Tibial nerve (tissue), 4 donors: ENCODE measurements at places on chromosomes 12 and 14. TPM values are rescaled to one million over a fixed set of nuclear protein-coding genes. Genes with fewer than 3 reads are reported as not detected.

P2RX2 gene
- not detected for total RNA-seq

DTX3 gene
- 26.8 TPM for total RNA-seq

DCN gene
- total RNA-seq = 3,160 TPM

OR4K2 gene
- total RNA-seq = not detected

C12orf54 gene
- not detected for total RNA-seq

DNA sequence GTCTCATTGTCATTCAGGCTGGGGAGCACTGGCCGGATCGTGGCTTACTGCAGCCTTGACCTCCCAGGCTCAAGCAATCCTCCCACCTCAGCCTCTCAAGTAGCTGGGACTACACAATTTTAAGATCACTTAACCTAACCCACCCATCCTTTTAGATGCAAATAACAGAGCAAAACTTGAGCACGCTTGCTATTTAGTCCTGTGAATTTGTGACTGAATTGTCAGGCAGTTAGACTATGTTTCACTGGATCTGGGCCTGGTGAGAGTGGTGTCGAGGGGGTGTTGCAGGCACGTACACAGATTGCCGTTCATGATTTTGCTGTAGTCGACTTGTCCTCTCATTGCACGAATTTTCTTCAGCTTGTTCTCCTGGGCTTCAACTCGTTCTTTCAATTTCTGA lies 38.2 kb downstream of the ZFYVE21 start:
- no peak for DNase-seq

DNA sequence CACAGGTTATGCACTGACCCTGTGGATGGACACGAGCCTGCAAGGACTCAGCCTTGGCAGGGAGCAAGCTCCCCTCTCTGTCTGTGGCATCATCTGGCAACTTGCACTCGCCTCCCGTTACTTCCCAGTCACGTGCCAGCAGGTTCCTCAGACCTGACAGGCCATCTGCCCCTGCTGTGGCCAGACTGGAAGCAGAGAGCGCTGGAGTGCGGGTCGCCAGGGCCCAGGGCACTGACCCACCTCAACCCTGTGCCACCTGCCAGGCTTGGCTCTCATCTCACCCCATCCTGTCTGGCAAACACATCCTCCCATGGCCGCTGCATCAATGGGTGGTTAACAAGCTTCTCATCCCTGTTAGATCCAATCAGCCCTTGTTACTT lies 28.4 kb downstream of the SLC6A12 start:
- no peak for DNase-seq

- DNase-seq = no peak
These were observed 3.0 kb upstream of the PIANP start for GRCh38 chr12:6703631-6704030.

GRCh38 chr12:678747-679712 lies 15.8 kb upstream of the NINJ2 start:
- DNase-seq = no peak

DNA sequence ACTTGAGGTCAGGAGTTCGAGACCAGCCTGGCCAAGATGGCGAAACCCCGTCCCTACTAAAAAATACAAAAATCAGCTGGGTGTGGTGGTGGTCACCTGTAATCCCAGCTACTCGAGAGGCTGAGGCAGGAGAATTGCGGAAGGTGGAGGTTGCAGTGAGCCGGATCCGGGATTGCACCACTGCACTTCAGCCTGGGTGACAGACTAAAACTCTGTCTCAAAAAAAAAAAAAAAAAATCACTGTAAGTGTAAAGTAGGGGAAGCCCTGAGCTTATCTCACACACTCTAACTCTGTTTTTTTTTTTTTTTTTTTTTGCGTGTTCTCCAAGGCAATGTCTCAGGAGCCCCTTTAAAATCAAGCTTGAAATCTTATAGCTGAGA lies 421 bp upstream of the RBMS2 start:
- no peak for DNase-seq

DNA sequence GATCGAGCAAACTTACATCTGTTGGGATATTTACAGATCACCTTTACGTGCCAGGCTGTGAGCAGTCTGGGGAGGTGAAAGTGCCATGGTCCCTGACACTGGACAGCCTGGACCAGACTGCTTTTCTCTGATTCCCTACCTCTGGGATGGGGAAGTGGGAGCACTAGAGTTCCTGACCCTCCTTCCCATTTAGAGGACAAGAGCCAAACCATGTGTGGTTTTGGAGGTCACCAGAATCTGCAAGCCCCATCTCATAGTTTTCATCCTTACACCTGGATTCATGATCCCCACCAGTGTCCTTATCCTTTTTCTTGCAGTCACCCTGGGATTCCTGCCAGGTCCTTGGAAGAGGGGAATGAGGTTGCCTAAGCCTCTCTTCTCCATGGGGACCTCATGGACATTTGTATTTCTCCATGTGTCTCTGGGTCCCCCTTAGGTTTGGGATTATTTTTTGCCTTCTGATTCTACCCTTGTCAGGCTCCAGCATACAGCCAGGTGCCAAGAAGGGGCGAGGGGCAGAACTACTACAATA lies 1.5 kb upstream of the WNT10B start:
- DNase-seq = peak; percentile 77

DNA sequence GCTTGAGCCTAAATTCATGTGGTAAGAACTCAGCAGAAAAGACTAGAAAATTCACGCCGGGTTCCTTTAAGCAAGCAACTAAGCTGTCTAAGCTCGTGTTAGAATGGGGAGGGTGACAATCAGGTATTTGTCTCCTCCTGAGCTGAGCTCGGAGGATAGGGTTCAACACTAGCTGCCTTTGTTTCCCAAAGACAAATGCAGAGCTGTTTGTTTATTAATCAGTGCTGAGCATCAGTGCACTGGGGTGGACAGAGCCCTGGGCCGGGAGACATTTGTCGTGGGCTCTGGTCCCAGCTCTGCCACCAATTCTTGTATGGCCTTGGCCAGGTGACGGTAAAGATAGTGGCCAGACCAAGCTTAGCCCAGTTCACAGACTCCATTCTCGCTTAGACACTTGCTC lies 43.7 kb downstream of the DEGS2 start:
- no peak for DNase-seq

DNA sequence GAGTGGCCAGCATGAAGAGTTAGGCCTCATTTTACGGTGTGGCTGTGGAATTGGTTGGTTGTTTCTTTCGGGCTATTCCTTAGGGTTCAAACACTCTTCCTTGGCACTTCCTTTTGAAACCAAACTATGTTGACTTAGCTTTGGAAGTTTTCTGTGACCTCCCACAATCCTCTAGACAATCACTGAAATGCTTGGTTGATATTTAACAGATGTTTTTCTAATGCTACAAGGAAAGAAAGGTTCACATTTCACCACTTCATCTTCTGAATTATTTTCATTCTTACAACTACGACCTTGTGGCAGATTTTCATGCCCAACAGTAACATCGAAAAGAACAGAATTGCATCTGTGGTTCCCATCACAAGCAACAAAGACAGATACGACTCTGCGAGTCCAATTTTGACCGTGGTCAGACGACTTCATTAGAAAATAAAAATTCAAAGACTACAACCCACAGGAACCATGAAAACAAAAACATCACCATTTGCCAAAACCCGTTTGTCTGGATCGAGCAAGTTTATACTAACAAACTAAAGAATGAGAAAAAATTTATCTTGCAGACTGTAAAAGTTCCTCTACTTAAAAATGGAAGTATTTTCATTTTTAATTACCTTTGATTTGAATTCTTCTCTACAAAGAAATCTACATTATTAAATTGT lies 16.9 kb downstream of the PRKAB1 start:
- DNase-seq = no peak

GRCh38 chr14:103561381-103562178 lies 877 bp downstream of the BAG5 start:
- no peak for DNase-seq

DNA sequence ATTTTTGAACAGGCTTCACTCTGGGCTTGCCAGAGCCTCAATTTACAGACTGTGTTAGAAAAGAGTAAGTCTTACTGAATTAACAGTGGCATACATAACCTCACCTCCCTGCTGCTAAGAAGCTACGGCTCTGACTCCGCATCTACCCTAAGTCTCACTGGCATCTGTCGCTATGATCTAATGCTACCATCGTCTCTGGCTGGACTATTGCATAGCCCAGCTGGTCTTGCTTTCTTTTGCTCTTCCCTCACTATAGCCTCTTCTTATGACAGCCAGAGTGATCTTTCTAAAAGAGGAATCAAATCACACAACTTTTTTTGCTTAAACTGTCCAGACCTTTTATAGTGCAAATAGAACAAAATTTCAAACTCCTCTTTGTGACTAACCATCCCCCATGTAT lies 81.1 kb downstream of the SLC24A4 start:
- DNase-seq = no peak

DNA sequence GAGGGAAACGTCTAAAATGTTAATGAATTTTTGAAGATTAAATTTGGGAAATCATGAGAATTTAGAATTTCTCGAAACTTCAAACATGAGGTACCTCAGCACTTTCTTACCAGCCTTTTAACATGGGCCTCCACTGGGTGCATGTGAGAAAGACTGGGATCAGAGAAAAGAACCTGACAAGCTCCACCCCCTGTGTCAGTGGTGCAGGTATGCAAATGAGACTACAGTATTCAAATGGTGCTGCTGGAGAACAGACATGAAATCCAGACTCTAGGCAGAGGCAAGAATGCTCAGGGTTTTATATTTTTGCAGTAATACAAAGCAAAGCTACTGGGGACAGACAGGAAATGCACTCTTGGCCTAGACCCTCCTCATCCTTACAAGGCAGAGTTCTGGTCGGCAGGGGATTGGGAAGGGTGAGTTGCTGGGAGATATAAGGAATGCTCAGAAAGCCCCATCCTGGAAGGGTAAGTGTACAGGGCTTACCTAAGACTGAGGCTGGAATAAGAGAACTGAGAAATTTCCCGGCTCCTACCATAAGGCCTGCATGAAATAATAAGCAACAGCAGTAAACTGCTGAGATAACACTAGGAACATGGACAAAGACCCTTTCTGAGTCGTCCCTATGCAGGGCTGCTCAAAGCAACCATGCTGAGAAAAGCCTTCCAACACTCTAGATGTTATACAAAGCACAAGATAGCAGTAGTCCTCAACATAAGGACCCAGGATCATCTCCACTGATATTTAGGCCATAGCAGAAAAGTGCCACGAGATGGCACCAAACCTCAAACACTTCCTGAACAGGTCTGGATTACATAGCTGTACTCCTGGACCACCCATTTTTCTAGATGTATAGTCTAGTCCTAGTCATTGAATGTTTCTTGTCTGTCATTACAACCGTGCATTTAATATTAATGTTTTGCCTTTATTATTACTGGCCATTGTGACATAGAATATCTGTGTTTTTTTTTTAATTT lies 260.8 kb downstream of the RASSF9 start:
- peak; percentile 72 for DNase-seq

DNA sequence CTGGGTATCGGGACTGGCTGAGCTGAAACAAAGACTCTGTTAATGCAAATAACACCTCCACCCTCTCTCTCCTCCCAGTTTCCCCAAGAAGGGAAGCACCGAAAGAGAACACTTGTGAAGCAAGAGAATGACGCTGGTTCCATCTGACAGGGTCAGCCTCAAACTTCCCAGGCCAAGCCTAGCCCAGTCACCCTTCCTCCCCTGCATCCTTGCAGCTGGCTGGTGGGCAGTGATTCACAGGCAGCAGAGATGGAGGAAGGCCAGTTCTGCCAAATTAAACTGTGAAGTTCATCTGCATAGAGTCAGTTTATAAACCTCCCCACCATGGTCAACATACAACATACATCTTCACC lies 2.8 kb downstream of the LRRC74A start:
- peak; percentile 34 for DNase-seq

- DNase-seq = no peak
These were observed 768.2 kb upstream of the ALG10B start for GRCh38 chr12:37548266-37548805.

DNA sequence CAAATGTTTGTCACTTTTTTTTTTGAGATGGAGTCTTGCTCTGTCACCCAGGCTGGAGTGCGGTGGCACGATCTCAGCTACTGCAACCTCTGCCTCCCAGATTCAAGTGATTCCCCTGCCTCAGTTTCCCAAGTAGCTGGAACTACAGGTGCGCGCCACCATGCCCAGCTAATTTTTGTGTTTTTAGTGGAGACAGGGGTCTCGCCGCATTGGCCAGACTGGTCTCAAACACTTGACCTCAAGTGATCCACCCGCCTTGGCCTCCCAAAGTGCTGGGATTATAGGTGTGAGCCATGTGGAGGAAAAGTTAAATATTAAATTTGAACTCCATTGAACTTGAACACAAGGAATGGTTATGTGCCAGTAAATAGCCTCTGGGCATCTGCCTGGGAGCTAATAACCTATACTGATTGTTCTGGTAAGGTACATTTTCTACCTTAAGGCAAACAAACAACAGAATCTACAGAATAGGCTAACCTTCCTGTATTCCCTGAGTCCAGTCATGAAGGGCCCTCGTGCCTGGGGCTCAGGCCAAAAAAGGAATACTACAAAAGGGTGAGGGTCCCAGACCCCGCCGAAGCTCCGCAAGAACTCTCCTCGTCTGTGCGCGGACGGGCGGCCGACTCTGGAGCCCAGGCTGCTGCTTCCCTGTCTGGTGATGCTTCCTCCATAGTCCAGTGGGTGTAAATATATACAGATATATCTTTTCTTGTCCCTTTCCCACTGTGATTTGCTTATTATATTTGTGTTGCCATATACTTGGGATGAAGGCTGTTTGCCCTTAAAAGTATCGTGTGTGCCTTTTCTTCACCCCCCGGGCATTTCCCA lies 74.0 kb upstream of the EIF5 start:
- no peak for DNase-seq

GRCh38 chr12:101414533-101415119 lies 7.1 kb upstream of the ARL1 start:
- peak; percentile 75 for DNase-seq

DNA sequence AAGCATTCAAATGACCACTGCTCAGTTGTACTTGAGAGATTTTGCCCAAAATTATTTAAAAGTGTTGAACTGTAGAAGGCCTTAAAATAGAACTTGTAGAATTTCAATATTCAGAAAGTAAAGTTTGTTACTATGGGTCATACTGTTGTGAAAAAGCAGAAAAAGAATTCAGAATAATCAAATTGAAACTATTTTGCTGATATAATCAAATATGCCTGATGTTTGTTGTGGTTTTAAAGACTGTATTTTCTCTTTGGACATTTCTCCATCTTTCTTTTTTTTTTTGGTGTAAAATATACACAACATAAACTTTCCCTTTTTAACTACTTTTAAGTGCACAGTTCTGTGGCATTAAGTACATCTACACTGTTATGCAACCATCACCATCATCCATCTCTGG lies 374.7 kb downstream of the APAF1 start:
- DNase-seq = no peak

- DNase-seq = no peak
These were observed 1.2 kb downstream of the MMP17 start for GRCh38 chr12:131829356-131829747.
